ENCODE measurements at places on chromosomes 11 and 22.

DNA sequence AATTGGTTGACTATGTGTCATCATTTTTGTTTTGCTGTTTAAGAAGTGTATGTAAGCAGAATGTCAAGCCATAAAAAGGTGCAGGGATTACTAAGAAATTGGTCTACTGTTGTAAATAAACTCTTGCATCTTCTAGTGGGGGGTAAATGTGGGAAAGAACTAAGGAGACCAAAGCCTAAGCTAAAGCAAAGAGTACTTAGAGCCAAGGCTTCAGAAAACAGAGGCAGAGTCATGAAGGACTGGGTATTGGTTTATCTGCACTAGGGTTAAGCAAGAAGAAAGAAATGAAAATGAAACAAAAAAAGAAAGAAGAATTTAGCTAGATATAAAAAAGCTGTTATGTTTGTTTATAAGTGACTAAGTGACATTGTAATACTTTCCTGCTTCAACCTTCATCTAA, 628.1 kb downstream of the METTL15 start:
- no peaks in the 10 kb centered on the region for H3K4me1 ChIP-seq
- H3K27ac ChIP-seq = no peak overlapping the region
- H3K4me3 ChIP-seq = no peak overlapping the region
- no peaks in the 10 kb centered on the region for H3K27me3 ChIP-seq
- H3K36me3 ChIP-seq = no peaks in the 10 kb centered on the region
- no peak for DNase-seq

DNA sequence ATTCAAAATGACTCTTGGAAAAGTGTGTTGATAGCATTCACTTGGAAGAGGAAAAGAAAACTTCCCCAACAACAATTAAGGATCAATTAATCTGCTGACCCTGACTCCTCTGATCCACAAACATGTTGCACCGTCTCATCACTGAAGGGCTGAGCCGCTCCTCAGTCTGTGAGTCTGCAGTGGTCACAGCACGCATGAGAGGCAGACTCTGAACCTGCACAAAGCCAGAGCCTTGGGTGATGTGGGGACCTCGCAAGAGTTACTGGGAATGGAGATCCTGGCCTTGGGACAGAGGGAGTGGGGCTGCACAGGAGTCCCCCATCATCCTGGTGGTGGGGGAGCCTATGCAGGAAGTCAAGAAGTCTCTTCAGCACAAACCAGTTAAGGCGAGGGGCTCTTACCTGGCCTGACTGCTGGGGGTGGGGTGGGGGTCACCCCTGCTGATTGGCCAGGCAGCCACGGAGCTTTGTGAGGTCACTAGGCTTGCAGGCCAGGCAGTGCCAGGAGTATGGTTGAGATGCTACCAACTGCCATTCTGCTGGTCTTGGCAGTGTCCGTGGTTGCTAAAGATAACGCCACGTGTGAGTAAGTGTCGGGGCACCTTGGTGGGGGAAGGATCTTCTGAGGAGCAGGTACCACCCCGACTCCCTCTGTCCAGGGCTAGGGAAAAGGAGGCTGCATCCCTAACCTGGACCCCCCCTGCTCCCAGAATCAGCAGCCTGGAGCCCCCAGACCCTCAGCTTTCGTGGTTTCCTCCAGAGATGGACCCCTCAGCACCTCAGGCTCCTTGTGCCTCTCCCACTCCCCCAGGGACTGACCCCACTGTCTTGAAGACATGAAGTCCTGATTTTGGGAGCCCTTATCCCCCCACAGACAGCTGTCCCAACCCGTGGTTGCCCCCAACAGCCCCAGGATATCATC, at the start of gene ACR:
ACR (plus strand) TSS at position 477 of the 921 bp plus-strand sequence; CDS start at position 509, 32 bp downstream.
- DNase-seq = no peak
- H3K36me3 ChIP-seq = no peaks in the 10 kb centered on the region
- peaks cover 15% of the 10 kb centered on the region for H3K27me3 ChIP-seq
- no peak within 1 kb of the TSS for H3K27ac ChIP-seq
- H3K4me3 ChIP-seq = no peak within 1 kb of the TSS

GRCh38 chr11:131609337-131609736, 238.9 kb downstream of the NTM start:
- H3K4me3 ChIP-seq = no peak overlapping the region
- no peak for DNase-seq
- no peaks in the 10 kb centered on the region for H3K36me3 ChIP-seq
- no peaks in the 10 kb centered on the region for H3K4me1 ChIP-seq

GRCh38 chr11:92259861-92260260, 35.2 kb downstream of the FAT3 start:
- no peaks in the 10 kb centered on the region for H3K4me1 ChIP-seq
- no peak overlapping the region for H3K4me3 ChIP-seq
- DNase-seq = no peak
- H3K27ac ChIP-seq = no peak overlapping the region
- no peaks in the 10 kb centered on the region for H3K36me3 ChIP-seq
